ENCODE measurements at places on chromosomes 2 and 18. TPM values are rescaled to one million over a fixed set of nuclear protein-coding genes. Genes with fewer than 3 reads are reported as not detected.

Gene GNLY
- not detected for total RNA-seq

Gene CBLN2
- total RNA-seq = 3.7 TPM

Gene MARCO
- not detected for total RNA-seq

Gene SOX11
- 31.6 TPM for total RNA-seq

Gene ATP6V1B1
- total RNA-seq = 3.9 TPM

Gene ST6GAL2
- total RNA-seq = 319 TPM

Gene MTA3
- total RNA-seq = 39.1 TPM

Gene APOB
- total RNA-seq = 0.23 TPM

Gene DYSF
- 112 TPM for total RNA-seq

Gene IL1RL2
- total RNA-seq = 0.46 TPM

Gene RAPGEF4
- total RNA-seq = 0.57 TPM

Gene C2orf80
- total RNA-seq = not detected

Gene SLC19A3
- 0.56 TPM for total RNA-seq

Gene DNAH6
- 0.12 TPM for total RNA-seq

Gene AP1S3
- 5.5 TPM for total RNA-seq

Gene SP5
- not detected for total RNA-seq

Gene HOXD1
- not detected for total RNA-seq

Gene HMSD
- not detected for total RNA-seq

Gene ALPI
- total RNA-seq = not detected

GRCh38 chr2:122414902-122415301 is 659.5 kb downstream of the TSN start:
- DNase-seq = no peak

GRCh38 chr2:37561615-37562569 is 109.5 kb downstream of the CDC42EP3 start:
- DNase-seq = no peak

DNA sequence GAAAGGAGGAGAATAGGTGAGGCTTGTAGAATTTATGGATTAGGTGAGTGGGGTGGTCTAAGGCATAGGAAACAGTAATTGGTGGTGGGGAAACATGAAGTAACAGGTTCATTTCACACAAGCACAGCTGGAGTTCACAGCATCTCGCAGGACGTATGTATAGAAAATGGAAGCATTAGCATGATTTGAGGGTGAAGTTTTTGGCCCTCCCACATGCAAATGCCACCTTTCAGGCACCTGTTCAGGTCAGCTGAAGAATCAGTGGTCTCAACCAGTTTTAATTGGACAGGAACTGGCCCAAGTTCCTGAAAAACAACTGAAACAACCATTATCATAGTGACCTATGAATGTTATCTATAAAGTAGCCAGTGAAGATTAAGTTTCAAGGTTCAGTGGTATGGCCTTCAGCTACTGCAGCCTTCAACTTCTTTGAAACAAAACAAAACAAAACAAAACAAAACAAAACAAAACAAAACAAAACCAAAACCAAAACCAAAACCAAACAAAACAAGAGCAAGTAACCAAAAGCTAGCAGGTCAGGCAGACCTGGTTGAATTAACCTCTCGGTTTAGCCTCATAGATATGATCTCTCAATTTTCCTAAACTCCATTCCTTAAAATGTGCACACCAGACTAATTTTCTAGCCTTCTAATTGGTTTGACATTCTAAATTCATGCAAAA is 102.1 kb upstream of the SPHKAP start:
- DNase-seq = no peak

GRCh38 chr2:121052521-121052920 is 232.5 kb downstream of the TFCP2L1 start:
- DNase-seq = peak; percentile 58

- DNase-seq = no peak
Observed at GRCh38 chr2:54531558-54531957, 75.4 kb downstream of the SPTBN1 start.

GRCh38 chr2:98172150-98172765 is 85.3 kb downstream of the VWA3B start:
- no peak for DNase-seq

DNA sequence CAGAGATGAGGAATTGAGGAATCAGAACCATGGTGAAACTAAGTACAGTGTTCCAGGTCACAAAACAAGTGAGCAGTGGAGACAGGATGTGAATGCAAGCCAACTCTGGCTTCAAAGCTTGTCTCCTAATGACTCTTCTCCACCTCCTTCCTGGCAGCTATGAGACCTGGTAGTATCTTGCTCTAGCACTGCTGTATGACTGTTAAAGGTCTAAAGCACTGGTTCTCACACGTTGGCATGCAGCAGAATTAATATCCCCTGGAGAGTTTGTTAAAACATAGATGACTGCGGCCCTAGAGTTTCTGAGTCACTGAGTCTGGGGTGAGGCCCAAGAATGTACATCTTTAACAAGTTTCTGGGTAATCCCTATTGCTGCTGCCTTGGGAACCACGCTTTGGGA is 63.3 kb downstream of the SUCLG1 start:
- no peak for DNase-seq

DNA sequence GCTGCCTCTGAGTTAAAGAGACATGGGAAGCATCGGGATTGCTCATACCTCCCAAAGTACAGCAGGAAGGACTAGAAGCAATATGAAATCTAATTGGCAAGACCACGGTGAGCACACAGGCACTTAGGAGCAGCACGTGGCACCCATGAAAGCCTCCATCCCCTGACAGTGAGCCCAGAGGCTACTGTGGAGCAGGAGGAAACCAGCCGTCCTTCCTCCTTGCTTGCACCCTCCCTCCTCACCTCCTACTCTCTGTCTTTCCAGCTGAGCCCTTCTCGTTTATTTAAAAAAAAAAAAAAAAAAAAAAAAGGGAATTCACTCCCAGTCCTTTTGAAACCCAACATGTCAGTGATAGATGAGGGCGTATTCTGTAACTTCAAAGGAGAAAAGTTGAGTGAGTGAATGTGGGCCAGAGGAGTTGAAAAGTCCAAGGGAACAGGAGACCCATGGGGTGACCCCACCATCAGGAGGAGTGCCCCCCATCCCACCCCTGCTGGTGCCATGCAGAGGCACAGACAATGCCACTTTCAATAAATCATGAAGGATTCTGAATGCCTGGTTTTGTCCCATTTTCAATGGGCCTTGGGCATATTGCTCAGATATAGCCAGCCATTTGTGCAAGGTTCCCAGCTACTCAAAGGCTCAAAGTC is 96.6 kb upstream of the ALPP start:
- DNase-seq = no peak

DNA sequence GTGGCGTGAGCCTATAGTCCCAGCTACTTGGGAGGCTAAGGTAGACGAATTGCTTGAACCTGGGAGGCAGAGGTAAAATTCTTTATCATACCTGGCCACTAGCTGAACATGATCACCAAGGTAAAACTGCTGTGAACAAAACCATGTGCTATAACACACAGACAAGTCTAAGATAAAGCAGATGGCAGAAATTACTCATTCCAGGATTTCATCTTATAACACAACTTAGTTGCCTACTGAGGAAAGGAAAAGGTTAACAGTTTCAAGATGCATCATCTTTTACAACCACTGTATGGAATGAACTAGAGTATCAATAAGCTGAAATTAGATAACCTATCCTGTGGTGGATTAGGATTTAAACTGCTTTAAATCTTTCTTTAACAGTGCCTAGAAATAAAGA is 8.3 kb downstream of the ARL5A start:
- DNase-seq = no peak

DNA sequence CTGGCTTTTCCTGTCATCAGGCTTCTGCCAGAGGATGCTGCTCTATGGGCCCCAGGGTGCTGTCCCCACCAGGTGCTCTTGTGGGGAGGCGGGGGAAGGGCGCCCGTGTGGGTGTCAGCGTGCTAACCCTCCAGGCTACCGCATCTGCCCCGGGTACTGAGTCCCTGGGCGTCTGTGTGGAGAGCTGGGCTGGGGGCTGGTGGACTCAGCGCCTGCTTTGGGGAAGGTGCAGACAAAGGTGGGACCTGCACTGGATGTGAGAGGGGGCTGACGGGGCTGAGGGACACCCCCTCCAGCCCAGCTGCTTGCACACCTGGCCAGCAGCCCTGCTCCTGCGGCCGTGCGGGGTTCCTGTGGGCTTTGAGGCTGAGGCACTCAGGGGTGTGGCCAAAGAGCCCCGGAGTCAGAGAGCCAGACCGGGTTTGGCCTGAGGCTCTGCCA is 120.7 kb upstream of the PXDN start:
- DNase-seq = no peak

DNA sequence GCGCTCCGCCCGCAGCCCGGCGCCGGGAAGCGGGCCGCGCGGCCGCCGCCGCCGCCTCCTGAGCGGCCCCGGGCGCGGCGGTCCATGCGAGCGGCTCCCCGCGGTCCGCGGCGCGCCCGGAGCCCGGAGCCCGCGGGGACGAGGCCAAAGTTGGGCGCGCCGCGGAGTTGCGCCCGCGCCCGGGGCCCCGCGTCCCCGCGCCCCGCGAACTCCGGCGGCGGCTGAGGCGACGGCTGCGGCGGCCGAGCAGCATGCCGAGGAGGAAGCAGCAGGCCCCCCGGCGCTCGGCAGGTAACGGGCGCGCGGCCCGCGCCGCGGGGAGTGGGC is 992 bp downstream of the TSHZ1 start:
- no peak for DNase-seq

- DNase-seq = no peak
Observed at GRCh38 chr2:73759285-73759764, 20.6 kb downstream of the DUSP11 start.

GRCh38 chr2:83595926-83596325 is 863.2 kb downstream of the SUCLG1 start:
- DNase-seq = no peak

- DNase-seq = no peak
Observed at GRCh38 chr2:60350791-60351190, 202.7 kb downstream of the BCL11A start.

DNA sequence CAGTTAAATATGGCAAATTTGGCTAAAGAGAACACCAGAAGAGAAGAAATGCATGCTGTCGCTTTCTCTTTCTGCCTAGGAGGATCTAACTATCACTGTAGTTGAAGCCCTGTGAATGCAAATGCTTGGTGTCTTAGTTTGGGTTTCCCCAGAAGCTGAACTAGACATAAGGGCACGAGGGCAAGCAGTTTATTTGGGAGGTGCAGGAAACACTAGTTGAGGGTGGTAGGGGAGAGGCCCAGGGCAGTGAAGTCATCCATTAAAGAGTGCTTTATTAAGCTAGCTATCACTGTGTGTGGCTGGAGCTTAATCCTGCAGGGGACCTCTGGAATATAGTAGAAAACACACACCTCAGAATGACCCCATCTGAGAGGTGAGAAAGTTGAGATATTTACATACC is 639.8 kb upstream of the ZEB2 start:
- no peak for DNase-seq

- no peak for DNase-seq
Observed at GRCh38 chr18:23661735-23662308, 889 bp downstream of the ANKRD29 start.

DNA sequence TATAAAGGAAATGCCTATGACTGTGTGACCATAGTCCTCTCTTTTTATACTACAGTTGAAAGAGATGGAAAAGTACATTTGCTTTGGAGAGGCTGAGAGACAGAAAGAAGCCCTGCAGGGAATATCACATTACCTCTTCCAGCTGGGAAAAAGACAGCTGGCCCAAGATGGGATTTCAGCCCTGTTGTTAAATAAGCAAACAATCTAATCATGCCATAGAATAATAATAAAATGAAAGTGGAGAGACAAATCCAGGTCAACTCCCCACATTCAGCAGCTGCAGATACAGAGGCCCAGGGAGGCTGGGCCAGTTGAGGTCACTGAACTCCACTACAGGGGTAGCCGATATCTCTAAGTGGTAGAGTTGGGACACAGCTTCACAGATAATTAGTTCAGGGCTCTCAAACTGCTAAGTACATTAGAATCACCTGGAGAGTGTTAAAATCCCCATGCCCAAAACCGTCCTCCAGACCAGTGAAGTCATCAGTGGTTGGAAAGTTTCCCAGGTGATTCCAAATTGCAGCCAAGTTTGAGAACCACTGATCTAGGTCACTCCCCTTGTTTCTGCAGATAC is 81.9 kb downstream of the MOGAT1 start:
- DNase-seq = no peak

GRCh38 chr2:9260464-9260918 is 53.9 kb downstream of the ASAP2 start:
- DNase-seq = no peak

- no peak for DNase-seq
Observed at GRCh38 chr2:168543037-168543436, 87.0 kb downstream of the CERS6 start.

- no peak for DNase-seq
Observed at GRCh38 chr2:124973396-124973795, 948.3 kb downstream of the CNTNAP5 start.

- DNase-seq = no peak
Observed at GRCh38 chr2:75023666-75024455, 65.4 kb downstream of the POLE4 start.

DNA sequence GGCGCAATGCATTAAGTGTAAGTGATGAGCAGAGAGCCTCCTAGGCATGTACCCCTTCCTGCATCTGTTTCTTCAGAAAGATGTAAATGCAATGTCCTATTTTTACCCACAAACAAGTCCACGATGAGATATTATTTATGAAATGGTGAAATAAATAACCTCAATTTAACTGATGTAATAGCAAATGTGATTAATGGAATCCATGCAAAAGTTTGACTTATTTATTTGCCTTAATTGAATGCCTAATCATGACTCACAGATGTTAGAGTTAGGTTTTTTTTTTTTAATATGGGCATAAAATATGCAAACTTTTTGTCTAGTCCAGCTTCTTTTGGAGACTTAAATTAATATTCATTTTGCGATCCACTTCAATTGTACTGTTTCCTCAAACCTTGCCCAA is 67.7 kb upstream of the ITGA4 start:
- no peak for DNase-seq

GRCh38 chr2:187338679-187339121 is 109.4 kb downstream of the CALCRL start:
- DNase-seq = peak; percentile 62

GRCh38 chr2:189659734-189660133 is 1.5 kb upstream of the ASNSD1 start:
- DNase-seq = no peak

DNA sequence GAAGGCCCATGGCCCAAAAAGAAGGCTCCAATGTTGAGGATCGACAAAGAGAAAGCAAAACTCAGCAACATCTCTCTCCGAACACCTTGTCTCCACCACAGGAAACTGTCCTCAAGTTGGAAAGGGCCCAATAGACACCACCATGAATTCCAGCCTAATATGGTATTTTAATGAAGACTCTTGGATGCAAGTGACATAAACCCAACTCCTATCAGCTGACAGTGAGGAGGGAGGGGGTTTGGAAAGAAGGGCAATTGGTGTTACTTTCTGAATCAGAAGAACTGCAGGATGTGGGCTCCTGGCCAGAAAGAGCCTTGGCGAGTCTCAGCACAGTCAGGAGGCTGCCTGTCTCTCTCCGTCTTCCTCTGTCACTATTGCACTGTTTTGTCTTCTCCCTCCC is 40.3 kb upstream of the SIGLEC15 start:
- no peak for DNase-seq

All from chondrocyte (in vitro differentiated cells).